Cortex of kidney (tissue), 1 donor: ENCODE measurements at places on chromosomes 12 and 14.

DNA sequence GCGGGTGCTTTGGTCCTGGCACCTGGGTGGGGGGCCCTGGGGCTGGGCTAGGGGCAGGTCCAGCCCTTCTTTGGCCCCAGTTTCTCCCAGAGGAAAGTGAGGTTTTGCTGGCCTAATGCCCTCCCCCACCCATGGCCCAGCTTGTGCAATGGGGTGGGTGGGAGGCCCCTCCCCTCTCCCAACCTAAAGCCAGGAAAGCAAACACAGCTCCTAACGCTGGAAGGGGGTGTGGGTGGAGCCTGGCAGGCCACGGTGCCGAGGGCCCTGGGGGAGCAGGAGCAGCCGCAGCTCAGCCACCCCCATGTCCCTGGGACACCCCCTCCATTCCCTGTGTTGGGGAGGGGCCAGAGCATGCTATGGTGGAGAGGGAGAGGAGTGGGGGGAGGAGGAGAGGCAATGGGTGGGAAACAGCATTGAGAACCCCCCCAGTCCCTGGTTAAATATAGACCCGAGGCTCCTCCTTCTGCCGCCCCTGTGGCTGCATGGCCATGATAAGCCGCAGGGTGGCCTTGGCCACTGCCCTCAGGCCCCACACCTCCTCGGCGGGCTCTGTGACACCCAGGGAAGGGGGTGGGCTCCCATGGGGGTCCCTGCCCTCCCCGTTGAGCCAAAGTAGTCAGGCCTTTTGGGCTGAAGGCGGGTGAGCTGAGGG, 4.7 kb downstream of the EXOC3L4 start:
- DNase-seq, result no peak

DNA sequence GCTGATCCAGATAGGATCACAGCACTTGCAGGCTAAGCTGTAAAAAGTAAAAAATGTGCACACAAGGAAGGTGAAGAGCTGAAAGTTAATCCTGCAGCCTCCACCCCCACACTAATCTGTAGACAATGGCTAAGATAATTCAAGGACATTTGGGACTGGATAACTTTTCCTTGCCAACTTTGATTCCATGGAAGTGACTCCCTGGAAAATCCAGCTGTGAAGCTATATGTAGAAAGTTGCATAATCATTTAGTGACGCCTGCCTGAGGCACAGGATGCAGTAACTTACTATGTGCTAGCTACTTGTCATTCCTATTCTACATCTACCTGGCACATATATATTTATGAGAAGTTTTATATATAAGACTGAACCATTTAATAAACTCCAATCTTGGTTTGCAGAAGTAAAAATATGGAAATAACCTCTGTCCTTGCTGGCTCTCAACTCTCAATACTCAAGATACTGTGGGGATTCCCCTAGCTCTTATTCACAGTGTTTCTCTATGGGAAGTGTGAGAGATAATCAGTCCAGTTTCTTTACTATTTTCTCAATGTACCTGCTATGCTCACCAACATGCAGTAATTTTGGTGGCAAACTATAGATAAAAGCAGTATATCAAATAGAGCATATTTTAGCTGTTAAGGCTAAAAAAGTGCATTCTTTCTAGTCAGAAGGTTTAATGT, 14.8 kb downstream of the LDHB start:
- no peak for DNase-seq

GRCh38 chr12:49866859-49867569, 24.1 kb upstream of the BCDIN3D start:
- DNase-seq, result no peak

DNA sequence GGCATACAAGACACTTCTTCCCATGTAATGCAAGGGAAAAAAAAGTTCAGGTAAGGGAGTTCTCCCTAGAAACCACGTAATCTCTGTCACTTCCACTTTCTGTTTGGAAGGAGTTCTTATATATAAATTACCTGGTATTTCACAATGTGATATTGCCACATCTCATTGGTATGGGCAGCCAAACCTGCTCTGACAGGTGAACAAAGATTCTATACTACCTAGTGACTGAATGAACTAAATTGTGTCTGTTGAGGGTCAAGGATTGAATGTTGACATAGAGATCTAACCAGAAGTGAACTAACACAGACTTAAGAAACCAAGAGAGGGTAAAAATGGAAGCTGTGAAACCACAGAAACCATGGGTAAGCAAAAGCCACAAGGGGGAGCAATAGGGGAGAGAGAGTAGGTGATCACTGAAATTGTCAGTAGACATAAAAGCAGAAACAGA, 161.3 kb downstream of the RPL10L start:
- no peak for DNase-seq

GRCh38 chr14:79706382-79706781, 504.9 kb downstream of the DIO2 start:
- DNase-seq, result no peak

DNA sequence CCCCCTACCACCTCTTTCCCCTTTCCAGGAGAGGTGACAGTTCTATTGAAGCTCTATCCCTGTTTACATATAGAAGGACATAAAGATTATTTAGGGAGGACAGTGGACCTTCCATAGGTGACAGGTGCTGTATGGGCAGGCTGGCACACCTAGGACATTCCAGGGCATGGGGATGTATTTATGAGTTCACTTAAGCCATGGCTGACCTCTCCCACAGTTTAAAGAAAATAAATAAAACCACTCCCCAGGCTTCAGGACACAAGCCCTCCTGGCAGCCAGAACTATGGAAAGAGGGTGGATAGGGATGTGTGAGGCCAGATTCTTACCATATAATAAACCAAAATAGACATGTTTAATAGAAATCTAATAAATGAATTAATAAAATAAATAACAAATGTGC, 85.6 kb upstream of the HOXC13 start:
- no peak for DNase-seq

DNA sequence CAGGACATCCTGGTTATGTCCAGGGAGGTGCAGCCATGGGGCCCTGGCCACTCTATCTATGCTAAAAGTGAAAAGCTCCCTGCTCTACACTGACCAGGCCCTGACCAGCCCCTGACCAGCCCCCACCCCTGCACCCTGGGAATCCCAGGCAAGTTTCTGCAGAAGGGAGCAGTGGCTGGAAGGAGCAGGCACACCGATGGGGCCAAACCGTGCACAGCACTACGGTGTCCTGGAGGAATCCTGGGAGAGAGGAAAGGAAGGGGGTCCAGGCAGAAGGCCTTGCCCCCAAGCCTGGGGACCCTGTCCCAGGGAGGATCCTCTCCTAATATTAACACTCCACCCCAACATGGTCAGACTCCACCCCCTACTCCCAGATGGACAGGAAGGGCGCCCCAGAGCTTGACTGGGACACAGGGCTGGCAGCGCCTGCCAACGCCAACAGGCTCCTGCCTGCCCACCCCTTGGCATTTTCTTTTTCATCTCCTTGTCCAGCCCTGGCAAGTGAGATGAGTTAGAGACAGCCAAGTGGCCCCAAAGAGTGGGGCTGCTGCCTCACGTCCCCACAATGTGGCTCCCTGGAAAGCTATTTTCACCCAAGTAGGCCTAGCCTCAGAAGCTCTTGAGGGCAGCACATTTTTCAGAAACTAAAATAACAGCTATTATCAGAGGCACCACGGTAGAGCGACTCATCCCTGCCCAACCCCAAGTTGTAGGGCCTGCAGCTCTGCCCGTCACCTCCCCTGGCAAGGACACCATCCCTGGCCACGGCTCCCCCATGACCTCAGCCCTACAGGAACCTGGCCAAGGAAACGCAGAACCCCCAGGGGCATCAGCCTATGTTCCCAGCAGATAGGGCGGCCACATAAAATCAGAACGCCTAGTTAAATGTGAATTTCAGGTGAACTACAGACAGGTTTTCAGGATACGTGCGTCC, 82.6 kb downstream of the SCARB1 start:
- DNase-seq, result no peak

- DNase-seq, result no peak
Observed at GRCh38 chr14:57933349-57933748, 67.5 kb upstream of the SLC35F4 start.

DNA sequence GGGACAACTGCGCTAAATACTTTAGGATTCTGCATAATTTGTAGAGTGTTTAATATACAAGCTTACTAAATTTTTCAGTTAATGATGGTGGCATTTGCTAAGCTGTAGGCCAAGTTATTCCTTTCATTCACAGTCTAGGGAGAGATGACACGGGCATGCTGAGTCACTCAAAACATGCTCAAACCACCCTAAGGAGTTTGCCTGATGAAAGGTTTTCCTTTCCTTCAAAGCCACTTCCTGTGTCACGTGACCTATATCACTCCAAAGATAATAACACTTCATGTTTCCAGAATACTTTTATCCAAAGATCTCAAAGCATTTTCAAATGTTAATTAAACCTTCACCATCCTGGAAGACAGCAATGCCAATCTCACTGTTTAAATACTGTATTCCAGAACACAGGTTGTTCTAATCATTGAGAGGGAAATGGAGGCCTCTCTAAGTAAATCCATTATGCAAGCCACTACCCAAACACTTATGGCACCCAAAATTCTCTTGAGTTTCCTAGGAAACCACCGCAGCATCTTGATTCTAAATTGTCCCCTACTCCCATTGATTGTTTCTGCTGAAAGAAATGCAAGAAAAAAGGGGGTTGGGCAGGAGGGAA, 207.0 kb upstream of the CDKN3 start:
- no peak for DNase-seq

DNA sequence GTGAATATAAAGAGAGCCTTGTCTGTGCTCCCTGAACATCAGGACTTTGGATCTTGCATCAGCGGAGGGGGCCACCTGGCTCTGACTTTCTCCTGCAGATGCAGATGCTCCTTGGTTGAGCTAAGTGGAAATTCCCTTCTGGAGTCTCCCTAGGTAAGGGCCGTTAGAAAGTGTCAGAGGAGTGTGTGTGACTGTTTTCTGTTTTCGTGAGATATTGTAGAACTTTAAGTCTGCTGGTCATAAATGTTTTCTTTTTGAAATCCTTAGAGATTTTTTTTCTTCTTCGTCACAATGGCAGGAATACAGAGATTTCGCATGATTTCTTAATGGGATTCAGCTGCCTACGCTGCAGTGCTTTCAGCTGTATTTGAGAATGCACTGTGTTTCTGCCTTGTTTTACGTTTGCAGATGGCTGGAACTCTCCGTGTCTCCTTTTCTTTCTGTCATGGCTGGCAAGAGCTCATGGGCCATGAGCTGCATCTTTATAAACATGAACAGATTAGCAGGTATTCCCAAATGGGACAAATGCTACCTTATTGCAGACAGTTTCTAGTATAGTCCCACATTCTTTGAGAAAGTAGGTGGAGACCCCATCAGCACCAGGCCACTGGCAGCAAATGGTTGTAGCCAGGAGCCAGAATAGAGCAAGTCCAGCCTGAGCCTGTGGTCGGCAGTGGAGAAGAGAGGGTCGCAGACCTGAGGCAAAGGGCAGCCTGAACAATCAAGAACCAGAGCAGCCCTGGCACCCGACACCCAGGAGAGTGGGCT, 76.2 kb upstream of the FRMD6 start:
- DNase-seq, result no peak

DNA sequence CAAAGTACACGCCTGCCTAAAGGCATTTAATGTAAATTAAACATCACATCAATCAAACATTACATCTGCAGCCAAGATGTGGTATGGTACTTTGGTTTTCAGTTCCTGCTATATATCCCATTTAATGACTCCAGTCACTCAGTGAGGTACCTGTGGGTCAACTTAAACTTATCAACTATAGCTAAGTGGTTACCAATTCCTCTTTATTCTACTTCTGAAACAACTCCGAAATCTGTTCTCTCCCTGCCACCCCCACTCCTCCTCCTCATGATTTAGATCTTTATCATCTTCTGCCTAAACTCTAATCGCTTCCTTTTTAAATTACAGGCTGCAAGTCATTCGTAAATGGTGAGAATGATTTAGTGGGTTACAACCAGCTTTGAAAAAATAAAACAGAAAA, 57.9 kb downstream of the BCL2L14 start:
- DNase-seq, result no peak

GRCh38 chr12:122187466-122187865, 4.5 kb downstream of the LRRC43 start:
- DNase-seq, result no peak

DNA sequence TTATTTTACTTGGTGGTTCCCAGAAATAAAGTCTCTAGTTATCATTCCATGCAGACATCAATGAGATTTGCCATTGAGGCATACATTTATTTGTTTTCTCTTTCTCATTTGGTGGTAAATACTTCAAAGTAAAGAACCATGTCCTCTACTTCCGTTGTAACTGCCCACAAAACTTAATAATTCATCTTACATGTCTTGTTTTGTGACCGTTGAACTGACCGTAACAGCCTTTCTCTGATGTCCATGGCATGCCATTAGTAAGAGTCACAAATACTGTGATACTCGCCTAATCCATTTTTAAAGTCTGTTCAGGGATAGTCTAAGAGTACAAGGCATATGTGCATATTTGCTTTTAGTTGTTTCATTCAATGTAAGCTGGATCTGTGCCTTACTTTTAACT, 145.3 kb downstream of the ETV6 start:
- DNase-seq, result no peak

GRCh38 chr14:20714593-20715250, 26.2 kb downstream of the ANG start:
- no peak for DNase-seq

DNA sequence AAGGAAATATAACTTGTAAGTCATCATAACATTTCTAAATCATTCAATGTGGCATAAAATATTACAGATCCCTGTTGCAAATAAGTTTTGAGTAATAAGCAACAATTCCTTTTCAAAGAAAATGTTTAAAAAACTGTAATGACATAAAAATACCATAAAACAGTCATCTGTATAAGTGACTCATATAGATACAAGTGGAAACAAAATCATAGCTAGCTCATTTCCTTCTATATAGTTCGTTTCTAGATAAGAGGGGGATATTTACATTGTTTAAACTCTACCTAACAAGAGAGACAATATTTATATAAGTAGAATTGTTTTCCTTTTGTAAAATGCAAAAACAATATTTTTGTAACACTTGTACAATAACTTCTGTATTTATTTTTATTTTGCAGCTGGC, 148.9 kb downstream of the GRIP1 start:
- no peak for DNase-seq

DNA sequence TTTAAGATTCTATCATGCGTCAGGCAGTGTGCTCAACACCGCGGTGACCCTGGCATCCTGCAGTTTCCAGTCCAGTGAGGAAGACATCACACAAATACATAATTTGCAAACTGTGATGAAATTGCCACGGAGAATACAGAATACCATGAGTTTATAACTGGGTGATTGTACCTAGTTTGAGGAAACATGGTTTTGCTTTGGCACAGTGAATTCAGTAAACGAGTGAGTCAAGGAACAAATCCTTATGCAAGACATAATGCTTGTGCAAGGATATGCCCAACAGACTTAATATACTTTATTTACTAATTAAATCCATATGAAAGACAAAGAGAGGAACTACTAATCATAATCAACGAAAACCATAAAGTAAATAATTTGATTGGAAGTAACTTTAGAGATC, 311.8 kb upstream of the TMTC1 start:
- no peak for DNase-seq

GRCh38 chr14:72247896-72248465, 315.8 kb downstream of the RGS6 start:
- no peak for DNase-seq

DNA sequence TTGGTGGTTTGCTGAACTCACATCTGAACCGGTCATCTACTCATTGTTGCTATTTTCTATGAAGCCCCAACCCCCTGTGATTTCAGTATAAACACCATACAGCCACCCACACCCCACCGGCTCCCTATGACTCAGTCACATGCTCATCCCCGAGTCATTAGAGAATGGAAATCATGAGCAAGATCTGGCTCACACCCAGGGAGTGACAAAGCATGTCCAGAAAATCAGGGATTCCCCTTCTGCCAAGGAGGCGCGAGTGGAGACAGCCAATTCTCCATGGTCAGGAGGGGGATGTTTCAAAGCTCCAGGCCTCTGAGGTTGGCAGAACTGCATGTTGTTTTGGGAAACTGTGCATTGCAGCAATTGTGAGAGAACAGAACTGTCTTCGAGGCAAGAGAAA, 657.5 kb upstream of the TBX3 start:
- DNase-seq, result no peak
